ENCODE measurements at places on chromosomes 4 and X. TPM values are rescaled to one million over a fixed set of nuclear protein-coding genes. Genes with fewer than 3 reads are reported as not detected.

DNA sequence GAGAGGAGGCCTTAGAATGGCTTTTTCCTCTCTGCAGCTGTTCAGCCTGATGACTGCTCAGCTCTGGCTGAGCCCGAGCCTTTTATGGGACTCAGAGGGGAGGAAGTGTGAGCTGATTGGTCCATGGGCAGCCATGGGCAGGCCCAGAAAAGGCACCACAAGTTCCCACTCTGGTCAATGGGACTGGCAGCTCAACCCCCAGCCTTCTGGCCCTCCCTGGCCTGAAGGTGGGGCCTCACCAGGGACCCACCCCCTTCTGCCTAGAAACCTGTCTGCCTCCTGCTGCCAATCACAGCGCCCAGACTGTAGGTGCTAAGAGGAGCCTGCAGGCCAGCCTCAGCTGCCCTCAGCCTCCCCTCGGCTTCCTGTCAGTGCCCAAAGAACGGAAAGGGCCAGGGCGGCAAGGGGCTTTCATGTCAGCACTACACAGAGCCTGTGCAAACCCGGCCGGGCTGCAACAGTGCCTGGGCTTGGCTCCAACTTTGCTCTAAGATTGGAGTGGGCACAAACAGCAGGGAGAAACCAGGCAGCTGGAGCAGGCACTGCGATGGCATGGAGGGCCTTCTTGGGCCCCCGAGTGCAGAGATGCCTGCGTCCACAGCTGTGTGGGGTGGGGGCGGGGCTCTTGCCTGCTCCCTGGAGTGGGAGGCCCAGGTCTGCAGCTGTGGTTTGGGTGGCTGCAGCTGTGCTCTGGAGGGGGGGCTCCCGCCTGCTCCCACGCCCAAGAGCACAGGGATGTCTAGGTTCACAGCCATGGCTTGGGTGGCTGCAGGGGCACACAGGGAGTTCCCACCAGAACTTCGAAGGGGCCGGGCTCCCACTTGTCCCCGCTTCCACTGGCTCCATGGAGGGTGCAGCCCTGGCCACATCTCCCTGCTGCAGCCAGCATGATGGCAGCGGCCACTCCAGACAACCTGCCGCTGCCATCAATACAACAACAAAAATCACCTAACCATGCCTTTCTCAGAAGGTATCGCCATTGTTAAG, 92.6 kb downstream of the NXF2 start:
- no peak for DNase-seq

Gene KCTD8
- 0.46 TPM for polyA plus RNA-seq

GRCh38 chr4:171710743-171711142, 102.5 kb upstream of the GALNTL6 start:
- no peak for DNase-seq

GRCh38 chr4:87932718-87933141, 42.8 kb upstream of the SPP1 start:
- no peak for DNase-seq

DNA sequence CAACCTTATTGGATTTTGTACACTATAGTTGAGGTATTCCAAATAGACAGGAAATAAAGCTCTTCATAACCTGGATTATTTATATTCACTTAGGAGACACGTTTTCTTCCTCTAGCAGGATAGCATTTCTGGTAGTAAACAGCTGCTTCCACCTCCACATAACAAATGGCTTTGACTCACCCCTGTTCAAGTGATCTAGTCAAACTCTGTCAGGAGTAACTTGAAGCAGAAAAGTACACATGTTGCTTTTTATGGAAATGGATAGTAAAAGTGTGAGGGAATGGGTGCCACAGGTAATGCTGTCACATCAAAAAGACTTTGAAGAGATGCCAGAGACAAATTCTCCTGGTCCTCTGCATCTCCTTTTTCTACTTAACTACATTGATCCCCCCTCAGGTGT, 258.7 kb upstream of the SLC7A11 start:
- DNase-seq: no peak

- DNase-seq: peak; percentile 78
These were observed 2.4 kb downstream of the FRAS1 start for GRCh38 chr4:78059524-78059889.

GRCh38 chr4:54971474-54971950, 153.9 kb downstream of the KDR start:
- peak; percentile 26 for DNase-seq

Gene SMR3A
- polyA plus RNA-seq: not detected

GRCh38 chr4:5893004-5893580, at the start of gene CRMP1:
Gene CRMP1 (minus strand): TSS chr4:5893086. CDS start chr4:5892969, 117 bp downstream.
- no peak for DNase-seq

DNA sequence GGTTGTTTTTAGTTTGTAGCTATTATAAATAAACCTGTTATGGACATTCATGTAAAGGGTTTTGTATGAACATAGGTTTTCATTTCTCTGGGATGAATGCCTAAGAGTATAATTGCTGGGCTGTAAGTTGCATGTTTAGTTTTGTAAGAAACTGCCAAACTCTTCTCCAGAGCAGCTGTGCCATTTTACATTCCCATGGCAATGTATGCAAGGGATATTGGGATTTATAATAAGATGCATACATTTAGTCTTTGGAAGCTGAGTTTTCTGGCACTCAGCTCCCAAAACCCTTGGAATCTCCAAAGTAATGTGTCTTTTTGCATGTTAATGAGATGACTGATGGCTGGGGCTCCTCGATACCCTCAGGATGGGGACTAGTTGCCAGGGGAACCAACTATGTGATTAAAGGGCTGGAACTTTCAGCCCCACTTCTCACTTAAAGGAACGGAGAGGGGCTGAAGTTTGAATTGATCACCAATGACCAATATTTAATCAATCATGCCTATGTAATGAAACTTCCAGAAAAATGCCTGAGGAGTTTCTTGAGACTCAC, 44.0 kb downstream of the SERTM2 start:
- DNase-seq: no peak

Gene ANKRD50
- 51.0 TPM for polyA plus RNA-seq

GRCh38 chr4:37872310-37872988, 18.4 kb upstream of the TBC1D1 start:
- DNase-seq: no peak

GRCh38 chr4:55742655-55743202, 76.9 kb upstream of the EXOC1L start:
- no peak for DNase-seq

GRCh38 chrX:21167011-21167410, 207.2 kb upstream of the CNKSR2 start:
- DNase-seq: no peak

Gene VCX3B
- polyA plus RNA-seq: not detected

GRCh38 chrX:104183685-104184084, 17.4 kb downstream of the FAM199X start:
- DNase-seq: no peak

DNA sequence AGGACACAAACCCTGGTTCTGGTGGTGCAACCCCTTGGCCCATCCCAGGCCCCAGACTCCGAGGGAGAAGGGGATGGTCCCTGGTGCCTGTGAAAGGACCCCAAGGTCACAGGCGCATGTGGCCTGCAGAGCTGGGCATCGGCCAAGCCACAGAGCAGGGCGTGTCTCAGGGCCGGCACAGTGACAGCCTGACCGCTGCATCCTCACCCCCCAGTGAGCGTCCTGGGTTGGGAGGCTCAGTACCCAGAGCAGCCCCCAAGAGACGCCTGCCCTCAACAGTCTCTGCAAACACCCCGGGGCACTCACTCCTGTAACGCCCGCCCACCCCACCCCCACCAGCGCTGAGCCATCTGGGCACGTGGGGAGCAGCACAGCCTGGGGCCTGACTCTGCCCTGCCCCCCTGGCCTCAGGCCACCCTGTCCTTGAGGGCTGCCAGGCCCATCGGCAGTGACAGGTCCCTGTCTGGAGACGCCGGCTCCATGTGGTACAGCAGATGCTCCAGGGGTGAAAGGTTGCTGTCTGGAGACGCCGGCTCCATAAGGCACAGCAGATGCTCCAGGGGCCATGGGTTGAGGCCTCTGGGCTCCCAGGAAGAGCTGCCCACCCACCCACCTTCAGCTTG, 24.5 kb upstream of the CPLX1 start:
- DNase-seq: no peak

DNA sequence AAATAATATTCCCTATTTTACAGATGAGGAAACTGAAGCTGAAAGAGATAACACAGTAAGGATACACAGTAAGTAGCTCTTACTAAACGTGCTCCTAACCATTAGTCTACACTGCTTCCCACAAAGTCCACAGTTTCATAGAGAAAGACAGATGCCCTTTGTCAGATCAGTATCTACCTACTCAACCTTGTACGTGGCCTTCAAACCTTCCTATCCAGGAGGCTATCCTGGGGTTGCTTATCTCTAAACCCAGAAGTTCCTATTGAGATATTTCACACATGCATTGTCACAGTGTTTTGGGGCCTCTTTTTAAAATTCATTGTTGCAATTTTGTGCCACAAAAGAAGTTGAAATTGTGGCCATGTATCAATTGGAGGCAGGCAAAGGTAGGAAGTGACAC, 208.0 kb downstream of the ENOX2 start:
- DNase-seq: no peak

Gene GAGE13
- polyA plus RNA-seq: 0.99 TPM

DNA sequence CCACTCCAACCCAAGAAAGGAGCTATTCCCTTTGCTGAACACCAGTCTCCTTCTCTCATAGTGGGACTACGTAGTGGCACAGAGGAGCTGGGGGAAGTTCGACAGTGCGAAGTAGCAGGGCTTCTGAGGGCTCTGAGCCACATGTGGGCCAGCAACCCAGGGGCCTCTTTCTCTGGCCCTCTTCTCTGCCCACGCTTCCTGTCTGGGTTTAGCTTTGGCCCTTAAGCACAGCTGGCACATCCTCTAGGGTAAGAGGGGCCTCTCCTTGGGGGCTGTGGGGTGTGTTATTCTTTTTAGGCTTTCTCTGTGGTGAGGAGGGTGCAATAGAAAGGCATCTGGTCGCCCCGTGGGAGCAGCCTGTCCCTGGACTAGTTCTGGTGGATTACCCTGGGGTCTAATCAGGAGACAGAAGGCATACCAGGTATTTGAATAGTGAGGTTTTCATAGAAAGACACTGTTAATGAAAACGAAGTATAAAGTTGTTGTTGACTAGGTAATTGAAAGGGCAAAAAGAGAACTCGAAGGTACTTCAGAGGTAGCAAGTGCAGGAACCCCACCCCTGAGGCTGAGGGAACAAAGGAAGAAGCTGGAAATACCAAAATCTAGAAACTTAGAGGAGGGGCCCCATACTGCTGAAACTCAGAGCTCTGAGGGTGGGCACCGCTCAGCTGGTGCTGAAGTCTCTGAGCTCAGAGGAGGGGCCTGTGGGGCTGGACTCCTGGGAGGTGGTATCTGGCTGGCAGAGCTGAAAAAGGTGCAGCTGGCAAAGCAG, 151.9 kb upstream of the RPS6KA3 start:
- DNase-seq: no peak

- peak; percentile 18 for DNase-seq
These were observed 108.4 kb downstream of the DOCK11 start for GRCh38 chrX:118603981-118604380.

GRCh38 chr4:87803421-87803820, 4.1 kb downstream of the IBSP start:
- DNase-seq: no peak

GRCh38 chr4:102627831-102628523, 126.8 kb downstream of the NFKB1 start:
- DNase-seq: no peak

Gene APBB2
- 54.4 TPM for polyA plus RNA-seq

Gene MAGEA1
- polyA plus RNA-seq: not detected

DNA sequence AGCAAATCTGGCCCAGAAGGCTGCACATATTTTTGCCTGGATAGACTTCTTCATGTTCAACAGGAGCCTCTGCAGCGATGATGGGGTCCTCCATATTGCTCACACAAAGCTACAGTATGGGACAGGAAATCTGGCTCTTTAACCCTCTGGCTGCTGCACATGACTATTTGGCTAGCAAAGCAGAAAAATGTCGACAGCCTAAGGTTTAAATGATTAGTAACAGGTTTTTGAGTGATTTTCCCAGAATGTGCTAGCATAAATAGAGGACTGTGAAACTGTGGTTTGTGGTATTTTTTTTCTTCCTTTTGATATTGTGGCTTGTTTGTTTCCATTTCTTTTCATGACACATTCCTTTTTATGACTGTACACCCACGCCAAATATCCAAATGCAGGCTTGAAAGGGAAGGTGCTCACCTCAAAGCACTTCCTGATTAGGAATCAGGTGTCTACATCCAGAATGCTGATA, 120.2 kb upstream of the GK2 start:
- no peak for DNase-seq

- no peak for DNase-seq
These were observed 29.4 kb upstream of the GYG2 start for GRCh38 chrX:2799369-2799768.

Gene F11
- polyA plus RNA-seq: 4.7 TPM

Data from left renal pelvis (tissue), 4 donors.